Germinal center (tissue), 1 donor: ENCODE measurements at places on chromosomes 3 and 15.
A peak's percentile ranks its signal among the peaks of the same experiment; 100 is the strongest.

- no peak for DNase-seq
These were observed 364.2 kb downstream of the RBMS3 start for GRCh38 chr3:29644956-29645636.

DNA sequence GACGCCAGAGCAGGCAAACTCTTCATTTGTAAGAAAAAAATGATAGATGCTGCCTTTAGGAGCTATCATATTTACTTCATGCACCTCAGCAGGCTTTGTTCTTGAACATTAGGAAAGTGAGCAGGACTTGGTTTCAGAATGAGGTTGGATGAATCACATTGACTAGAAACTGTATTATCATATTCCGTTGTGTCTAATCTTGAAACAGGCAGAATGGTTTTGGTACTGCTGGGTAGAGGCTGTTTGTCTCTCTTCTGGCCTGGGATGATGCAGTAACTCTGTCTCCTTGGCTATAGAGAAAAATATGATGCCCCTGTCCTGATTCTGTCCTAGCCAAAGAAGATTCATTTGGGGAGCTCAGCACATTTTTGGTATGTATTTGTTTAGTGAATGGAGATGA lies 344.2 kb upstream of the GRM7 start:
- DNase-seq: no peak

- DNase-seq: no peak
These were observed 110.2 kb downstream of the PLCL2 start for GRCh38 chr3:16994854-16995525.

DNA sequence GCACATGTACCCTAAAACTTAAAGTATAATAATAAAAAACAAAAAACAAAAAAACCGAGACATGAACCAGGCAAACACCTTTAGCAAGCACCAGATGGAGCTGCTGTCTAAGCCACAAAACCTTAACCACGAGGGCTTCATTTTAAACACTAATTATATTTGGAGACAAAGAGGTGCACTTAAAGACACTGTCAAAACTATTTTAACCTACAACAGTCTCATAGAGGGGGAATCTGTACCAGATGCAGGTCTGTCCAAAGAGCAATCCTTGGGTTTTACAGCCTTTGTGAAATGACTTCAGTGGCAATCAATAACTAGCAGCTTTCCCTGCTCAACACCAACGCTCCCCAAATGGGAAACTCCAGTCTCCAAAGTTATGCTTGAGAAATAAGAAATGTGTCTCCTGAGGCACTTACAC lies 115.7 kb upstream of the TSPAN3 start:
- DNase-seq: peak; percentile 22
